ENCODE measurements at places on chromosomes 4 and X.

DNA sequence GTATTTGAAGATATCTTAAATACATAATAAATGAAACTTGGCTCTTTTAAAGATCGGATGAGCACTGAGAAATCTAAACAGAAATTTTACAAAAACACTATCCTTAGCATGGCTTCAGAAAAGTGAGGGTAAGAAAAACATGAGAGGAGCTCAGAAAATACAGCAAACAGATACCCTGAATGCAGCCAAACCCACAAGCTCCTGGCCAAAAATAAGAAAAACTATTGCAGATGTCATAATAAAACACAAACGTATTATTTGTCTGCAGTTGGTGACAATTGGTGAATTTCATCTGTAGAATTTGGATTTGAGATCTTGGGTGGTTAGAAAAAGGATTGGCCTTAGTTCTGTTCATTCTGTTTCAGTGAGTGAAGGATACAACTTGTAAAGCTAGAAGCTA lies 603.9 kb downstream of the INPP4B start:
- no peak for DNase-seq

GRCh38 chrX:44189116-44189515 lies 154.4 kb downstream of the EFHC2 start:
- no peak for DNase-seq

DNA sequence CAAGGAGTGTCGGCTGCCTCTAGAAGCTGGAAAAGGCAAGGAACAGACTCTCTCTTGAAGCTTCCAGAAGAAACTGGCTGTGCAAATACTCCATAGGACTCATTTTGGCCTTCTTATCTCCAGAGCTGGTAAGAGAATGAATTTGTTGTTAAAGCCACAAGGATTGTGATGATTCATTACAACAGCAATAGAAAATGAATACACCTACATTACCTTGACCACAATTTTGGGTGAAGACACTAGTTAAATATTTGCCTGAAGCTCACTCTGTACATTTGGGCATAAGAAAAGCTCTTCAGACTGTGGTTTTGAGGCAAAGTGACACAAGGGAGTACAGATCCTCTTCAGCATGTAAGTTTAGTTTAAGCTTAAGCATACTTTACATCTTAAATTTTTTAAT lies 134.5 kb upstream of the TLL1 start:
- DNase-seq: no peak

DNA sequence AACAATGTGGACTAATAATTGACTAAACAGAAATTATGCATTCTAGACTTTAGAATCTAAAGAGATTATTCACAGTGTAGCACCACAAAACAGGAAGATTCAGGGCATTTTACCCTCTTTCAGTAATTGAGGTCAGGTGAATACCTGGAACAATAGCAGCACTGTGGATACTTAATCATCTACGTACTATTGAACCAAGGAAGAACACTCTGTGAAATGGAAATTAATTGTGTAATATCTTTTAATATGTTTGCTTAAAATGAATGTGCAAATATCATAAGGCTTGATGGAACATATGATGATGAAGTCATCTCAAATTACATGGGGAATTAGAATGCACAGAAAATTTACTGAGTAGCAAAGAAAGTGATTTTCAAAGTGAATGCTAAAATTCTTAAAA lies 68.5 kb upstream of the MAP9 start:
- DNase-seq: no peak

DNA sequence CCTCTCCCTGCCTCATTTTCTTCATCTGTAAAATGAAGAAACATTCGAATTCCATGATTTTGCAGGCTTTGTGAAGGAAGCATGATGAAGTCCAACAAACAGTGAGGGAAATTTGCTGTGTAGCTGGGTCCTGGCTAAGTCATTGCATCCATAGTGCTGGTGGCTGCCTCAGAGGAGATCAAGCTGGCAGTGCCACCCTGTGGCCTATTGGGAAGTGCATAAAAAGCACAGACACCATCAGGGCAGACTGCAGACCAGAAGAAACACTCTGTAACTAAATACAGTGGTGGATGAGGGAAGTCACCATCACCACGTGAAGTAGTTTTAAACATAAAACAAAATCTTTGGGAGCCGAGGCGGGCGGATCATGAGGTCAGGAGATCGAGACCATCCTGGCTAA lies 40.7 kb upstream of the DDX3X start:
- peak; percentile 60 for DNase-seq

GRCh38 chr4:183658362-183659028 lies 490 bp downstream of the RWDD4 start:
- peak; percentile 39 for DNase-seq

- DNase-seq: no peak
These were observed 364.2 kb downstream of the GALNTL6 start for GRCh38 chr4:172177382-172177781.

DNA sequence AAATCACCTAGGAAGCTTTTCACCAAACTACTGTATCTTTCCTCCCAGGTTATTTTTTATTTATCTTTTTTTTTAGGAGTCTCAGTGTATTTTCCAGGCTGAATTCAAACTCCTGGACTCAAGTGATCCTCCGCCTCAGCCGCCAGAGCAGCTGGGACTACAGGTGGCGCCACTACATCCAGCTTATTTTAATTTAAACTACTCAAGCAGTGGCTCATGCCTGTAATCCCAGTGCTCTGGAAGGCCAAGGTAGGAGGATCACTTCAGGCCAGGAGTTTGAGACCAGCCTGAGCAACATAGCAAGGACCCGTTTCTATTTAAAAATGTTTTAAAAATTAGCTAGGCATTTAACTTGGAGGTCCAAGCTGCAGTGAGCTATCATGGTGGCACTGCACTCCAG lies 37.8 kb downstream of the LEF1 start:
- DNase-seq: no peak

DNA sequence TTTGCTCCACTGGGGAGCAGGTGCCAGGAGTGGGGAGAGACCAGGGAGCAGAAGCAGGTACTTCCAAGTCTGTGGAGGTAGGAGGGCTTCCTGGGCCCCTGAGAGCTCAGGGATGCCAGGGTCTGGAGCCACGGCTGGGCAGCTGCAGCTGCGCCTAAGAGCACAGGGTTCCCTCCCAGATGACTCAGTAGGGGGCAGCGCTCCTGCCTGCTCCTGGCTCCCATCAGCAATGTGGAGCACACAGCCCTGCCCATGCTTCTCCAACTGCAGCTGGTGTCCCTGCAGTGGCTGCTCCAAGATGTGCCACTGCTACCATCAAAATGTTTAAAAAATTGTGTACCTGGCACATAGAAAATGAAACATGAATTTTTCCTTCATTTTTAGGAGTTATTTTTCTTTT lies 1028.2 kb downstream of the PCDH7 start:
- no peak for DNase-seq

GRCh38 chr4:67122029-67122428 lies 423.3 kb downstream of the CENPC start:
- peak; percentile 32 for DNase-seq

DNA sequence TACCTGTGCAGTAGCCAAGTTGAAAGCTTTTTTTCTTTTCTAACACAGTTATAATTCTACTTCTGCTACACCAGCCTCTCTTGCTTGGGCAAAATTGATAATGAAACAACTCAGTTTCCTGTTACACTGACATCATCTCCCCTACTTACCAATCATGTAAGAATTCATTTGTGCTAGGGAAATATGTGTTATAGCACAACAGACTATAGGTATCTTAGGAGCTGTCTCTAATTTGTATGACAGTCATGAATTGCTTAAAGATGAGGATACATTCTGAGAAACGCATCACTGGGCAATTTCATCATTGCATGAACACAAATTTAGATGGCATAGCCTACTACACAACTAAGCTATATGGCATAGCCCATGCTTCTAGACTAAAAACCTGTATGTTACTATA lies 246.3 kb upstream of the ANKRD50 start:
- DNase-seq: no peak

- no peak for DNase-seq
These were observed 23.4 kb downstream of the SMS start for GRCh38 chrX:21963731-21964405.

- DNase-seq: peak; percentile 73
These were observed 19.7 kb upstream of the SPON2 start for GRCh38 chr4:1192091-1192492.

GRCh38 chr4:149727663-149728062 lies 88.0 kb downstream of the IQCM start:
- DNase-seq: no peak

- DNase-seq: no peak
These were observed 29.8 kb downstream of the PAGE2 start for GRCh38 chrX:55118574-55118973.

GRCh38 chr4:8141935-8142334 lies 16.7 kb downstream of the ABLIM2 start:
- DNase-seq: no peak

DNA sequence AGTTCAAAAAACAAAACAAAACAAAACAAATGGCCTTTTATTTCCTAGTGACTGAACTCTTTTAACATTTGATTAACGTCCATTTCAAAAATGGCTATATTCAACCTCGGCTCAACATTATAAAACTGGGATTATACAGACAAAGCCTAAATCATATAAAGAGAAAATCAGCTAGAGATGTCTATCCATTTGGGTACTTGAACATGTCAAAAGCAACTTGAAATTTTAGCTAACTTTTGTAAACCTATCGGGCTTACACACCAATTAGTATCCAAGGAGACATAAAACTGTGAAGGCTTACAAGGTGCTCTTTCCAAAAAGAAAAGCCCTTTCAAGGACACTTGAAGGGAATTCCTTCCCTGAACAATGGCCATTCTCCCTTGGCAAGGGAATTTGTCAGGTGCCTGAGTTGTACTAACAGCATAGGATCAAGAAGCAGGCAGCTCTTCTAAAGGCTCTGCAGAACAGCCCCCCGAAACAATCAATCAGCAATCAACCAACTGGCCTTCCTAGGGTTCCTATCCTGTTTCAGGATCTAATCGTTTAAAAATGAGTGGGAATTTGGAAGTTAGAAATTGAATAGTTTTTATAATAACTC lies 633.7 kb upstream of the HTR2C start:
- no peak for DNase-seq

GRCh38 chrX:85326234-85327059 lies 53.0 kb downstream of the POF1B start:
- DNase-seq: no peak

DNA sequence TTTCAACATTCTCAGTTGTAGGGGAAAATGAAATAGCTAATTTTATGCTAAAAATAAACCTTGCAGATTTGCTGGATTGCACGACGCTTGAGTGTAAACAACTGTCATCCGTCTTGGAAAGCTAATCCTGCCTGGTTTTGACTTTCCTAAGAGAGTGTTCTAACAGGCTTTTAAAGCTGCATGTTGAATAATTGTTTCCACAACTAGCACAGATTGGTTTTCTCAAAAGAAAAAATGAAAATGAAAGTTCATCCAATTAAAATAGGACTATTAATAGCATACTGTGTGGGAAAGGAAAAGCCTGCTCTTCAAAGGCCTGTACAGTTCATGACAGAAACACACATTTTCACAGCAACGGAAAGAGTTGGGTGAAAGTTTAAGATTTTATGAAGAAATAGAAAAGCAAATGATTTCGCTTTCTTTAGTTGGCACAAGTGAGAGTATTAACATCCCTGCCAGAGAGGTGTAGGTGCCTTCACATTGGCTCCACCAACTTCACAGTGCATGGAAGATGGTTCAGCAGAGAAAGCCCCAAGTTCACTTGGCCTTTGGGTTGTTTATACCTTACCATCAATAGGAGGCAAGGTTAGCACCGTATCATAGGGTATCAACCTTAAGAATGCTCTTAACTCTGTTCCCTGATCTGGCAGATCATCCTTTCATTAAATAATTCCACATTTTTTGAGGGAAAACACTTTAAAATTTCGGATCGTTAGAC lies 140.0 kb upstream of the GUCY1A1 start:
- DNase-seq: no peak

- no peak for DNase-seq
These were observed 425.2 kb upstream of the FTHL17 start for GRCh38 chrX:31497086-31497485.

- DNase-seq: no peak
These were observed 34.4 kb downstream of the KIF4A start for GRCh38 chrX:70324326-70324725.

DNA sequence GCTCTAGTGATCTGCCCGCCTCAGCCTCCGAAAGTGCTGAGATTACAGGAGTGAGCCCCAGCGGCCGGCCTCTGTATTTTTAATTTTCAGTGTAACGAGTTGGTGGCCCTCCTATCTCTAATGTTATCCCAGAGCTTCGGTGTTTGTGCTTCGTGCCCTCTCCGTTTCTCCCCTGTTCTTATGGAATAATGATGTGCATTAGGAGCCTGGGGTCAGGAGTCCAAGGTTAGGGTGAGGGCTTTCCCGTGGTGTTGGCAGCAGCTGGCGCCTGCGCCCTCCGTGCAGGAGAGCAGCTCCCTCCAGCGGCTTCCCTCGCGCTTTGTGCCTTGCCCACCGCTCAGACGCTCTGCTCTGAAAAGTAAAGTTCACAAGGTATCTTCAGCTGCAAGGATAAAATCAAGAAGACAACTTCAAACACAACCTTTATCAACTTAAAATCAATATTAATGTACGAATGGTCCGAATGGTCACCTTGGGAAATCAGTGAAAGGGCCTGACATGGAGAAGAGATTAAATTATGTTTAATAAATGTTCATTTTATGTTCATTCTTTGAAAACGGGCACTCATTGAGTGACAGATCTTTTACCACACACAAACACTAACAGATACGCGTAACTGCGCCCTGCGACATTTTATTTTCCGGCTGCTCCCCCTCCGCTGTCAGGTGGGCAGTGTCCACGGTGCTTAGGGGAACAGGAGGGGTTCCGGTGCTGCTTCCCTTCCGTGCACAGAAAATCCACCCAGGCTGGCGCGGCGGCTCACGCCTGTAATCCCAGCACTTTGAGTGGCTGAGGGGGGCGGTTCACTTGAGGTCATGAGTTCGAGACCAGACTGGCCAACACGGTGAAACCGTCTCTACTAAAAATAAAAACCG lies 62.4 kb downstream of the TRAPPC11 start:
- DNase-seq: peak; percentile 85

- peak; percentile 59 for DNase-seq
These were observed 40.5 kb upstream of the OGT start for GRCh38 chrX:71492231-71493065.

DNA sequence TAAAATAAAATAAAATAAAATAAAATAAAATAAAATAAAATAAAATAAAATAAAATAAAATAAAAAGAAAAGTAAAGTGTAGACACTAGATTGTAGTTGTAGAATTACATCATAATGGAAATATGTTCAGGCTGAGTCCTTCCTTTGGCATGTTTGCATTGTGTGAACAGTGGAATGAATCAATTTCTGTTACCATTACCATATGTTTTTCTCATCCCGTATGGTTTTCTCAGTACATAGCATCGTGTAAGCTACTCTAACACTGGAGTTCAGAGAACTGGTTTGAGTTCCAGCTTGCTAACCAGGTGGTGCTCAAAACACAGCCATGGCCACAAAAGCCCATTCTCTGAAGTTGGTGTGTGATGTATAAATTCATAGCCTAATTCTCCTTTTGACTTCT lies 45.9 kb downstream of the USP11 start:
- no peak for DNase-seq

DNA sequence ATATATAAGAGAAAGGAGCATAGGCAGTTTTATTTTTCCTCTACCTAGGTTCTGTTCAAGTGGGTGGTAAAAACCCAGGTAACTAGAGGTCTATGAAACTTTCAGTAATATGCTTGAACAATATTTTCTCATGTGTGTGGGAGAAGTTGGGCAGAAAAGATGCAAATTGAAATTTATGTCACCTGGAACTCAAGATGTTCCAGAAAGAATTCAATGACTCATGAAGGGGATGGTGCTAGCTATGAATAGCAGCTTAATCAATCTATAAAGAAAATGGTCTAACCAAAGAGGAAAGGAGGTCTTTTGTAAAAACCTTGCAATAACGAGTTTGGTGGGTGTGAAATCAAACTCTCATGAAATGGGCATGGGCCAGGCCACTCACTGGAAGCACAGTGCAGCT lies 263.8 kb downstream of the INPP4B start:
- DNase-seq: no peak
